ENCODE measurements at places on chromosomes 12 and 14. TPM values are rescaled to one million over a fixed set of nuclear protein-coding genes. Genes with fewer than 3 reads are reported as not detected.
A peak's percentile ranks its signal among the peaks of the same experiment; 100 is the strongest.

Gene CIROP
- total RNA-seq = not detected

Gene PIANP
- total RNA-seq = 1.7 TPM

Gene RBP5
- total RNA-seq = 0.27 TPM

Gene OR4K17
- not detected for total RNA-seq

GRCh38 chr12:67661311-67662021, 12.9 kb downstream of the DYRK2 start:
- no peak for DNase-seq

- DNase-seq = peak; percentile 17
Measured at GRCh38 chr12:12476857-12477531, 85.7 kb downstream of the DUSP16 start.
